GM04504 (cell line): ENCODE measurements at places on chromosomes 3 and 15.

- DNase-seq, result no peak
Measured at GRCh38 chr3:87191175-87191574, 35.9 kb upstream of the CHMP2B start.

DNA sequence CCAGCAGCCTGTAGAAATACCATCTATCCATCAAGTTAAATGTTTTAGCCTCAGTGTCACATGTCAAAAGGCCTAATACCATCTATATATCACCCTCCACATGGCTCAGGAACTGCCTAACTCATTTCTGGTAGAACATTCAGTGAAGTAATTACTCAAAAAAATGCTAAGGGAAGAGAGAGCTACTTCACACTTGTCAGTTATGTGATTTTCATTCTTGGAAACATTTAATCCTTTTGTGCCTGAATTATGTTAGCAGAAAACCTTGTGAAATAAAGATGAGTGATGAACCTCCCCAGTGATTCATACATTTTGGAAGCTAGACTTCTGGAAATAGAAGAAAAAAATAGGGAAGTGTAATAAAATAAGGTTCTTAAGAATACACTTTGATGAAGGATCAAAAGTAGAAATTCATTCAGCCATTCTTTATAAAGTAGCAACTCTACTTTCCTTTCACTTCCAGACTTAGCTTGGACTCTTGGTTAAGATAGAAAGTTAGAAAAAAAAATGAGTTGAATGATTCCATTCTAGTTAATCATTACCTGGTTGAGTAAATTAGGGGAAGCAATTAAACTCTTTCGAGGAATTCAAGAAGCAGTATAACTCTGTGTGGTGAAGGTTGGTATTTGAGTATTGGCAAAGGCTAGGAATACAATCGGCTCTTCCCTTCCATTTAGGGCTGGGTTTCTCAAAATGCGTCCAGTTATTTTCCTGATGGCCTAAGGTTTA, 3.6 kb downstream of the OTOL1 start:
- DNase-seq, result no peak

DNA sequence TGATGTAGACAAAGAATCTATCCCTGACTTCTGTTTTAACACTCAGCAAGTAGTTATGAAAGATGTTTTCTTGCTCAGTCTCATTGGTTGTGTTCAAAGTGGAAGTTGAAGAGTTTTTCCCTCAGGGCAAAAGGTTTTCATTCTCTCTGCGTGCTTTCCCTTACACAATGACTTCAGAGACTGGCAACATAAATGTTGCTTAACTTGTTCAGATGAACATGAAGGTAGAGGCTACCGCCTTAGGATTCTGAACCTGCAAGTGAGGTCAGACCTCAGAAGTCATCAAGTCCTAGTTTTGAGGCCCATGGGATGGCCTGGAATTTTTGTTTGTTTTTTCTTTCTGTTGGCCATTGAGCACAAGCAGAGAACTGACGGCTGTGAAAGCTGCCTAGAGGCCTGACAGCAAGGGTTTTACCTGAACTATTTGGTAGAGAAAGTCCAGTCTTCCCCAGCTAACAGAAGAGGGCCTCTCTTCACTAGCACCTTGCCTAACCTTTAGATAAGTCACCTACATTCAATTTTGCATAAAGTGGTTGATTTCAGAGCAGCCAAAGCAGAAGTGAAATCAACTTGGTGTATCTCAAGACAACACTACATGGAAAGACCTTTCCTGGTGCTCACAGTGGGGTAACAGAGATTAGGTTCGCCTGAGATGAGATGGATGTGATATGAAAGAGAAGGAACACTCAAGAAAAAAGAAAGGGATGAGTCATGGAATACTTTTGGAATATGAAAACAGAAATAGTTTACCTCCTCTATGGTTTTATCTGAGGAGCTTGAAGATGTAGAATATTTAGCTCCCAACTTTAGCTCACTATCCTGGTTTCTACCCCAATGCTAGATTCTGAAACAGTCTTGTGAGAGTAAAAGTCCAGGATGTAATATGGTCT, 53.6 kb upstream of the AP4E1 start:
- no peak for DNase-seq

GRCh38 chr3:34475851-34476250, 677.4 kb downstream of the PDCD6IP start:
- DNase-seq, result no peak

- peak; percentile 60 for DNase-seq
Measured at GRCh38 chr15:99536422-99537040, 29.3 kb upstream of the MEF2A start.

GRCh38 chr3:88000853-88001252, 58.0 kb downstream of the CGGBP1 start:
- DNase-seq, result no peak

- no peak for DNase-seq
Measured at GRCh38 chr3:97131476-97131875, 317.1 kb downstream of the EPHA6 start.

GRCh38 chr3:8768364-8769087, 887 bp downstream of the OXTR start:
- no peak for DNase-seq

DNA sequence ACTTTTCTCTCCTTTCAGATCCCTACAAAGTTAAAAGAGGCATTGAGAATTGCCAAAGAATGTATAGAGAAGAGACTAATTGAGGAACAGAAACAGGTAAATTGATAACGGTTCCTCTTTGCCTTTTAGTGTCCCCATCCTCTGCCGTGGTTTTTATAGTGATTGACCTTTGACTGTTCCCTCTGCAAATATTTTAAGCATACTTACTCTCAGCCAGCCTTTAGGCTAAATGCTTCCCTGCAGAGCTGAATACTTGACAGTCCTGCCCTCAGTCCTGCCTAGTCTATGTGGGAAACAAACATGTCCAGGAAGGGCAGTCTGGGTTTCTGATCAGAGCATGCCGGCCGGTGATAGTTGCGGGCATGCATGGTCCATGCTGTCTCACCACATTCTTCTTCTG, 24.7 kb downstream of the PDHB start:
- DNase-seq, result no peak
